M059J (cell line): ENCODE measurements at places on chromosomes 16 and 17. TPM values are rescaled to one million over a fixed set of nuclear protein-coding genes. Genes with fewer than 3 reads are reported as not detected.

AHSP gene
- not detected in 2 replicates for total RNA-seq

WDR81 gene
- total RNA-seq, result 4.0 and 9.5 TPM in 2 replicates

MFAP4 gene
- total RNA-seq, result 0.07 TPM in 1 of 2 replicates, not detected in the other

- peak; percentile 77 for DNase-seq
These were observed 7.1 kb downstream of the NXPH3 start for GRCh38 chr17:49582789-49583188.

DNA sequence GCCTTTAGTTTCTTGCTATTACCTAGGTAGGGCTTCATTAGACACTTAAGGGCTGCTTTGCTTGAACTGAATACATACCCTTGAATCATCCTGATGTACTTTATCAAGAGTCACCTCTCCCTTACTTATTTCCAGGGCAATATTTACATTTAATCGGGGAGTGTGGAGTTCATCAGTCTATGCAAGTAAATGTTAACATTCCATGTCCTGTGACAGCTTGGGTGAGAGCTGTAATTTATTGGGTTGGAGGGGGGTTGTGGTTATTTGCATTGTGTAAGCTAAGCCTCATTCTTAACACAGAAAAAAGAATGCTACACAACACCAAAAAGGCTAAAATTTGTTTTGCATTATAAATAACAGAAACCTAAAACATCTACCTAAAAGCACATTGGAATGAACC lies 16.7 kb downstream of the KCNJ16 start:
- peak; percentile 15 for DNase-seq

ALOX12 gene
- total RNA-seq, result not detected in 2 replicates

DNA sequence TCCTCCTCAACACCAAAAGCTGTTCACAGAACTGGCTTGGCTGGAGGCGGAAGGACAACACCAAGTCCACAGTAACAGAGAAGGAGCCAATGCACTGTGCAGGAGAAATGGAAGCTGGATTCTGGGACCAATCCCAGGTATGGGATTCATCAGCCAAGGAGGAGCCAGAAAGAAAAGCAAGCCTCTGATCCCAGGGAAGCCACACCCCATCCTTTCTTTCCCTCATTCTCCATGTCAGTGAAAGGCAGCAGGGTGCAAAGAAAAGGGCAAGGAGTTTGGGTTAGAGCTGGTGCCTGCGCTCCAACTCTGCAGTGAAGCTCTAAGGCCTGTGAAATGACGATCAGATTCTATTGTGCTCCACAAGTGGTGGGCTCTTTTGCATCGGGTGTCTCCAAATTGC lies 11.0 kb downstream of the DCAKD start:
- DNase-seq, result no peak
